Panc1 (cell line): ENCODE measurements at places on chromosomes 1 and 21. TPM values are rescaled to one million over a fixed set of nuclear protein-coding genes. Genes with fewer than 3 reads are reported as not detected.

DNA sequence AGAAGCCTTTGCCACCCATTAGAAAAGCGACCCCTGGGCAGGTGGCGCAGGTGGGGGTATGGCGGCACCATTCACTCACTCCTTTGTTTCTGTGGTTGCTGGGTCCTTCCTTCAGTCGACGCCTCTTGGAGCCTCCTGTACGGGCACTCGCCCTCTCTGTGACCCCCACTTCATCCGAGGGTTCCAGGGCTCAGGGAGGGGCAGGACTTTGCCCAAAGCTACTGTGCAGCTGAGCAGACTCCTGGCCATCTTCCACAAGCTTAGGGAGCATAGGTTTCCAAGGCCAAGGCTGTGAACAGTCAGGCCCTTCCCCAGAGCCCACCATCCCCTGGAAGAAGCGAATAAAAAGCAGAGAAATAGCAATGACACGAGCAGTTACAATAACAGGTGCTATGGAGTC, 190.7 kb upstream of the ARHGEF16 start:
- no peak for DNase-seq
- H3K27me3 ChIP-seq = no peaks in the 10 kb centered on the region
- no peak overlapping the region for H3K4me3 ChIP-seq
- no peaks in the 10 kb centered on the region for H3K36me3 ChIP-seq
- no peak overlapping the region for H3K27ac ChIP-seq

GRCh38 chr1:247551721-247552120, 2.8 kb downstream of the GCSAML start:
- DNase-seq = no peak
- no peak overlapping the region for H3K4me3 ChIP-seq
- no peak overlapping the region for H3K27ac ChIP-seq
- H3K36me3 ChIP-seq = no peaks in the 10 kb centered on the region
- no peaks in the 10 kb centered on the region for H3K27me3 ChIP-seq

GRCh38 chr1:107327446-107327845, 186.6 kb downstream of the NTNG1 start:
- no peak overlapping the region for H3K4me3 ChIP-seq
- no peaks in the 10 kb centered on the region for H3K27me3 ChIP-seq
- H3K4me1 ChIP-seq = no peaks in the 10 kb centered on the region

DNA sequence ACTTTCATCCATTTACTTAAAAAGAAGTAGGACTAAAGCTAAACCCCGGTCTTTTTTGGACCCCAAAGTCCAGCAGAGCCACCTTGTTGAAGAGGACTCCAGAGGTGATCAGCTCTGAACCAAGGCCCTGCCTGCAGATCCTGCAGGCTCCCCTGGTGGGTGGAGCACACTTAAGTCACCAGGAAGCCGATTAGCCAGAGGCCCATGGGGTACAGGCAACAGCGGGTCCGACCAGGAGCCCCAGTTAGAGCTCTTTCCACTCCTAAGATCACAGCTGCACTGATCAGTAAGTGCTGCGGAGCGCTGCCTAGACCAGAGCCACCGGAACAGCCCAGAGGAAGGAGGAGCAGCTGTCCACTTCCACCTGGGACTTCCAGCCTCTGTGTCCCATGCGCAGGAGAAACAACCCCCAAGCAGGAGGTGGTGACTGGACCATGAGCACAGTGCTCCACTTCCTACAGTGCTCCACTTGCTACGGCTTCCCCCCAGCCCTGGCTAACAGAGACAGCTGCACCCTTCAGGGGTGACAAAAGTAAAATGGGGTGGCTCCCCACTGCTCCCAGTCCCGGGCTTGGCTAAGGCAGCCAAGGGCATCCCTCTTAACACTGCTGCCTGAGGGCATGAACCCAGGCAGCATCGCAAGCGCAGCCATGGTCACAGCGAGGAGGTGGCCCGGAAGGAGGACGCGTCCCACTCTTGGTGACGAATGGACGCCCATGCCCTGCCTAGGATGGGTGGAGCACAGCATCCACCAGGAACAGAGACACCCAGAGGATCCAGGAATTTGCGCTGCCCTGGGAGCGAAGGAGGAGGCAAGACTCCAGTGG, 58.0 kb downstream of the NPHP4 start:
- no peak for DNase-seq
- no peaks in the 10 kb centered on the region for H3K4me1 ChIP-seq
- H3K27me3 ChIP-seq = no peaks in the 10 kb centered on the region
- no peak overlapping the region for H3K4me3 ChIP-seq
- no peak overlapping the region for H3K27ac ChIP-seq
- H3K36me3 ChIP-seq = no peaks in the 10 kb centered on the region; the same call in 1 of the 2 replicates

GRCh38 chr1:155989242-155990004, 11.1 kb upstream of the ARHGEF2 start:
- H3K4me3 ChIP-seq = no peak overlapping the region
- no peaks in the 10 kb centered on the region for H3K36me3 ChIP-seq
- H3K4me1 ChIP-seq = peaks cover 2% of the 10 kb centered on the region; the same call in 1 of the 2 replicates
- DNase-seq = peak; percentile 74

GRCh38 chr1:114262337-114262736, 108.7 kb upstream of the SYT6 start:
- no peak overlapping the region for H3K27ac ChIP-seq
- H3K4me1 ChIP-seq = no peaks in the 10 kb centered on the region
- H3K36me3 ChIP-seq = no peaks in the 10 kb centered on the region
- DNase-seq = no peak
- H3K27me3 ChIP-seq = no peaks in the 10 kb centered on the region; the same call in 1 of the 2 replicates

DNA sequence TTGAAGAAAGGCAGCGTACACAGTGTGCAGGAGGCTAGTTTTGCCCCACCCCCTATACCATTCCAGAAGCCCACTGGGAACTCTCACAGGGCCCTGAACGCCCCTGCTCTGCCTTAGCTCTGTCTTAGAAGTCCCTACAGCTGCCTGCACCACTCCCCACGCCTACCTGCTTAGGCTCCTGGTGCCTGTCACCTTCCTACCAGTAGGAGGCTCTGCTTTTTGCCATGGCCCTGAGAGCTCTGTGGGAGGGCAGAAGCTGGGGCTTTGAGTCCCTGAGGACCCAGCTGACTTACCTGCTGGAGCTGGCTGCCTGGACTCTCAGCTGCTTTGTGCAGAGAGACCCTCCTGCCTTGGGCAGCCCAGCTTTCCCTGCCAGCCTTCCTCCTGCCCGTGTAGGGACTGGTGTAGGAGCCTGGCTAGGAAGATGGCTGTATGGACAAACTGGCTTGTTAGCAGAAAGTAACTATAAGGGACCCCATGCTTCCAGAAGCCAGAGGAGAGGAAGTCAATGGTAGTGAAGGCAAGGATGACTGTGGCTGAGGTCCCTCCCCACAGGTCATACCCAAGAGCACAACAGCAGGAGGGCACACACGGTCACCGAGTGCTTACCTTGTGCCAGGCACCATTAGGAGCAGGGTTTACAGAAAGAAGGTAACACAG, 9.8 kb upstream of the CELSR2 start:
- no peak overlapping the region for H3K27ac ChIP-seq

GRCh38 chr1:110209715-110210603, at the start of gene KCNC4:
TSS of gene KCNC4 (plus strand) at chr1:110210314. CDS start at chr1:110211500, 1,186 bp downstream.
- peak within 1 kb of the TSS; percentile 83 for H3K27ac ChIP-seq
- peaks cover 19% of the 10 kb centered on the region for H3K4me1 ChIP-seq
- no peaks in the 10 kb centered on the region for H3K27me3 ChIP-seq
- no peaks in the 10 kb centered on the region; the same call in 1 of the 2 replicates for H3K36me3 ChIP-seq

EVI5 gene
- total RNA-seq = 21.2 TPM

ZNF683 gene
- not detected for total RNA-seq

IL24 gene
- total RNA-seq = not detected

TRMT1L gene
- total RNA-seq = 19.5 TPM

LCK gene
- 0.57 TPM for total RNA-seq
